Lower lobe of right lung (tissue), 2 donors: ENCODE measurements at places on chromosomes 12 and 14. TPM values are rescaled to one million over a fixed set of nuclear protein-coding genes. Genes with fewer than 3 reads are reported as not detected.
A peak's percentile ranks its signal among the peaks of the same experiment; 100 is the strongest.

Gene RNASE4
- total RNA-seq, result 41.0 TPM

DNA sequence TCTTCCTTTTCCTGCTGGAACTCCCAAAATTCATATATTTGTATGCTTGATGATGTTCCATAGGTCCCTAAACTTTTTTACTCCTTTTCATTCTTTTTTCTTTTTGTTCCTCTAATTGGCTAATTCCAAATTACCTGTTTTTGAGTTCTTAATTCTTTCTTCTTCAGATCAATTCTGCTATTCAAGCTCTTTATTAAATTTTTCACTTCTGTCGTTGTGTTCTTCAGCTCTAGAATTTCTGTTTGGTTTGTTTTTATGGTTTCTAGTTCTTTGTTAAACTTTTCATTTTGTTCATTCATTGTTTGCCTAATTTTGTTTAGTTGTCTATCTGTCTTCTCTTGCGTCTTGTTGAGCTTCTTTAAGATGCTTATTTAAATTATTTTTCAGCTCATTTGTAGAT is 154.8 kb downstream of the TPH2 start:
- DNase-seq, result no peak
- H3K4me1 ChIP-seq, result no peaks in the 10 kb centered on the region
- no peak overlapping the region for H3K4me3 ChIP-seq
- H3K36me3 ChIP-seq, result no peaks in the 10 kb centered on the region

GRCh38 chr12:95117178-95117599 is 43.8 kb upstream of the NR2C1 start:
- H3K36me3 ChIP-seq, result peaks cover 14% of the 10 kb centered on the region
- peaks cover 24% of the 10 kb centered on the region for H3K4me1 ChIP-seq
- no peak for DNase-seq
- H3K4me3 ChIP-seq, result no peak overlapping the region
- no peaks in the 10 kb centered on the region for H3K27me3 ChIP-seq
- H3K27ac ChIP-seq, result peak overlapping the region; percentile 53

Gene KCNH3
- total RNA-seq, result 2.3 TPM

DNA sequence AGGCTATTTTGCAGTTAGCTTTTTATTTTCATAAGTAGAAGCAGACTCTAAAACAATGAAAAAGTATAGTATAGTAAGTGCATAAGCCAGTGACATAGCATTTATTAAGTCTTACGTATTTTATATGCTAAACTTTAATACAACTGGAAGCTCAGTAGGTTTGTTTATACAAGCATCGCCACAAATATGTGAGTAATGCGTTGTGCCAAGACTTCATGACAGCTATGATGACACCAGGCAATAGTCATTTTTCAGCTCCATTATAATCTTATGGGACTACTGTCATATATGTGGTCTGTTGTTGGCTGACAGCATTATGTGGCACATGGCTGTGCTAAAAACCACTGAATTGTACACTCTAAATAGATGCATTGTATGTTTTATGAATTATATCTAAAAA is 40.3 kb downstream of the SLC38A2 start:
- H3K4me3 ChIP-seq, result no peak overlapping the region
- no peaks in the 10 kb centered on the region for H3K27me3 ChIP-seq
- H3K36me3 ChIP-seq, result no peaks in the 10 kb centered on the region
- no peaks in the 10 kb centered on the region for H3K4me1 ChIP-seq
- no peak for DNase-seq

Gene RERG
- 9.0 TPM for total RNA-seq

DNA sequence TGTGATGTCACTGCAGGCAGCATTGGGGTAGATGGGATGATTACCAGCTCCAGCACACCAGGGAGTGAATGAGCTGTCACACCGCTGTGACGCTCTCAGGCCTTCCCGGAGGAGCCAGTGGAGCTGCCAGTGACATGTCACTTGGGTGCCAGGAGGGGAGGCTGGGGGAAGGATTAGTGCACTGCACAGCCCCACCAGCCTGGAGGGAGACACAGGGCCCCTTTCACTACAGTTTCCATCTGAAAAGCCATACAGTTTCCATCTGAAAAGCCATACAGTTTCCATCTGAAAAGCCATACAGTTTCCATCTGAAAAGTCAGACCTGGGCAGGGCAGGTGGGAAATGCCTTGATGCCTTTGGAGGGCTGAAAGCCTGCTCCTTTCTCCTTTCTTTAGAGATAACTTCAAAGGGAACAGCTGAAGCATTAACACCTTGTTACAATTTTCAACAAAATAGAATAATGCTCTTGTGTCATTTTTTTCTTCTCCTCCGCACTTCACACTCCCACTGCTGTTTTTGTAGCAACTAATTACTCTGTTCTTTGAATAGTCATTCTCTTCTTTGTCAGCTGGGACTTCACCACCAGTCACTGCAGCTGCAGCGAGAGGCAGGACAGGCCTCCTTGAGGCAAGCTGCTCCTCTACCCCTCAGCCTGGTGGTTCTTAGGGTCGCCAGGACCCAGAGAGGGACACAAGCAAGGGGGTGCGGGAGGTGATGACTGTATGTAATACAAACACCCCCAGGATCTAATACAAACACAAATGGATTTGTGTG is 256.9 kb upstream of the RGS6 start:
- H3K36me3 ChIP-seq, result peaks cover 31% of the 10 kb centered on the region
- H3K27ac ChIP-seq, result no peak overlapping the region
- no peaks in the 10 kb centered on the region for H3K4me1 ChIP-seq
- no peak for DNase-seq

Gene KRT82
- not detected for total RNA-seq

DNA sequence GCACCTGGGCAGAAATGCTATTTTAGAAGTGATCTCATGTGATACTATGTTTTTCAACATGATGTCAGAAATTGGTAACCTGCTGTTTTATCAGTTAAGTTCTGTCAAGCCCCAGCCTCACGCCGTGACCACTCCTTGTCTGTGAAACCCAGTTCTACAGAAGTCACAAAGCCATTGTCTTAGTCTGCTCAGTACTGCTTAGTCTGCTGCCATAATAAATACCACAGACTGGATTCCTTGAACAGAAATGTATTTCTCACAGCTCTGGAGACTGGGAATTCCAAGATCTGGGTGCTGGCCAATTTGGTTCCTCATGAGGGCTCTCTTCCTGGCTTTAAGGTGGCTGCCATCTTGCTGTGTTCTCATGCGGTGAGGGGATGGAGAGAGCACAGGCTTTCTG is 176.9 kb downstream of the PRKCH start:
- peaks cover 9% of the 10 kb centered on the region for H3K36me3 ChIP-seq
- peak overlapping the region; percentile 57 for H3K27ac ChIP-seq
- H3K4me1 ChIP-seq, result peaks cover 35% of the 10 kb centered on the region
- no peak overlapping the region for H3K4me3 ChIP-seq
- H3K27me3 ChIP-seq, result no peaks in the 10 kb centered on the region

Gene SOX5
- 14.0 TPM for total RNA-seq

DNA sequence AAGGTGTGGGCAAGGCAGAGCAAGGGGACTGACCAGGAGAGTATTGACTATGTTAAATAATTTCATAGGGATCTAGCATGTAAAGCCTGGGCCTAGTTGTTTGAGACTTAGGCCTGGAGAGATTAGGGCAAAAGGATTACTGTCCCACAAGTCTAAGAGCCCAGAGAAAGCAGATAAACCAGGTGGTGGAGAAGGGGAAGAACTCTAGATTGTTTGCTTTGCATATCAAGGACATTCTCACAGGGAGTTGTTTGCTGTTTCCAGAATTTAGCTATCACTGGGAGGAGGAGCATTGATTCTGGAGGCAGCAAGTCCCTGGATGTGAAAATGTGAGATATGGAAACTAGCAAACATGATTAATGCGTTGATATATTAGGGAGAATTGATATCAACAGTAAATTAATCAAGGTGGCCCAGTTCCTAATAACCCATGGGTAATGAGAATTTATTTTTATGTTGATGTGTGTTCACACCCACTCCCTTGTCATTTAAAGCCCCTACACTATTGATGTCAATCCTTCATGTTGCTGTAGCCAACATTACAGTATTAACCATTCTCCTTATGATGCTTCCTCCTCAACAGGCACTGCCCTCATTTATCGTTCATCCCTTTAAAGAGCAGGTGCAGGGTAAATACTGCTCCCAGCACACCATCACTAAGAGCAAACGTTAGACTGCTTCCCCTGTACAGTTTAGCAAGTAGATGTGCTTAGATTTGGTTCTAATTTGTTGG is 1666.7 kb upstream of the FLRT2 start:
- H3K27me3 ChIP-seq, result no peaks in the 10 kb centered on the region
- H3K4me3 ChIP-seq, result no peak overlapping the region
- no peak for DNase-seq
- H3K27ac ChIP-seq, result no peak overlapping the region

Gene TMTC1
- 24.8 TPM for total RNA-seq

DNA sequence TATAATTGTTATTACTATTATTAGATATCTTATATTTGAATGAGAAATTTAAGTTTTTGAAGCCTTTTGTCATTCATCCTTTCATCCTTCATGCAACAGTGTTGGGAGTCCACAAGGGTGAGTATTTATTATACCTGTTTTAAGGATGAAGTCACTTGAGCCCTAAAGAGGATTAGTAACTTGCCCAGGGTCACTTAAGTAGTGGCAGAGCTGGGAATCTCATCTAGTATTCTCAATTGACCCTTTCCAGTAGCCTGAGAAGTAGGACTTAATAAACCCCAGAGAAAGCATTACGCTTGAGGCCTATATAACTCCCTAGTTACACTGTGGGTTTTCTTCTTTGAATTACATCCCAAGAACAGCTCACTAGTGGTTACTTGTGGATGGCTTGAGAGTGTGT is 119.8 kb downstream of the SRGAP1 start:
- H3K36me3 ChIP-seq, result no peaks in the 10 kb centered on the region
- peaks cover 16% of the 10 kb centered on the region for H3K4me1 ChIP-seq
- H3K27me3 ChIP-seq, result no peaks in the 10 kb centered on the region
- H3K27ac ChIP-seq, result no peak overlapping the region
- DNase-seq, result no peak

- no peaks in the 10 kb centered on the region for H3K27me3 ChIP-seq
- no peak for DNase-seq
- no peaks in the 10 kb centered on the region for H3K4me1 ChIP-seq
- H3K36me3 ChIP-seq, result peaks cover 3% of the 10 kb centered on the region
Measured at GRCh38 chr12:64212119-64212746, 9.9 kb downstream of the KICS2 start.

Gene GPR162
- total RNA-seq, result 21.5 TPM
